ENCODE measurements at places on chromosomes 16 and 17.

- DNase-seq: no peak
Observed at GRCh38 chr16:1045993-1046911, 26.3 kb upstream of the SSTR5 start.

DNA sequence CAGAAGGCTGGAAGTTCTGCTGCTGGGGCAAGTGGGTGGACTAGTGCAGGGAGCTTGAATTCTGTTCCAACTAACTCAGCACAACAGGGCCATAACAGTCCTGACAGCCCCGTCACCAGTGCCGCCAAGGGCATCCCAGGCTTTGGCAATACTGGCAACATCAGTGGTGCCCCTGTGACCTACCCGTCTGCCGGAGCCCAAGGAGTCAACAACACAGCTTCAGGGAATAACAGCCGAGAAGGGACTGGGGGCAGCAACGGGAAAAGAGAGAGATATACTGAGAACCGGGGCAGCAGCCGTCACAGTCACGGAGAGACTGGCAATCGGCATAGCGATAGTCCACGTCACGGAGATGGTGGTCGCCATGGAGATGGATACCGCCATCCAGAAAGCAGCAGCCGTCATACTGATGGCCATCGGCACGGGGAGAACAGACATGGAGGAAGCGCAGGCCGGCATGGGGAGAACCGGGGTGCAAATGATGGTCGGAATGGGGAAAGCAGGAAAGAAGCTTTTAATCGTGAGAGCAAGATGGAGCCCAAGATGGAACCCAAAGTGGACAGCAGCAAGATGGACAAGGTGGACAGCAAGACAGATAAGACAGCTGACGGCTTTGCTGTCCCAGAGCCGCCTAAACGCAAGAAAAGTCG is 9.4 kb upstream of the PSMC5 start:
- DNase-seq: no peak

- peak; percentile 43 for DNase-seq
Observed at GRCh38 chr17:9402590-9403199, 172.9 kb downstream of the STX8 start.

- DNase-seq: no peak
Observed at GRCh38 chr16:77960766-77961165, 61.6 kb upstream of the CLEC3A start.

DNA sequence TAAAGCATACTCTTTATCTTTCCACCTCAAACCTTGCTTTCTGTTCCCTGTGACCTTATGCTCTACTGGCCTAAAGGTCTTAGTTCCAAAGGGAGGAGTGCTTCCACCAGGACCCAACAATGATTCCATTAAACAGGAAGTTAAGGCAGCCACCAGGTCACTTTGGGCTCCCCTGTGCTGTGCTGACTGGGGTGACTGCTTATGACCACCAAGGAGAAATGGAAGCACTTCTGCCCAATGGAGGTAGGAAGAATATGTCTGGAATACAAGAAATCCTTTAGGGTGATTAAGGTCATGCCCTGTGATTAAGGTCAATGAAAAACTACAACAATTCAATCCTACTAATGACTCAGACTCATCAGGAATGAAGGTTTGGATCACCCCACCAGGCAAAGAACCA is 233.8 kb upstream of the CDH11 start:
- no peak for DNase-seq

DNA sequence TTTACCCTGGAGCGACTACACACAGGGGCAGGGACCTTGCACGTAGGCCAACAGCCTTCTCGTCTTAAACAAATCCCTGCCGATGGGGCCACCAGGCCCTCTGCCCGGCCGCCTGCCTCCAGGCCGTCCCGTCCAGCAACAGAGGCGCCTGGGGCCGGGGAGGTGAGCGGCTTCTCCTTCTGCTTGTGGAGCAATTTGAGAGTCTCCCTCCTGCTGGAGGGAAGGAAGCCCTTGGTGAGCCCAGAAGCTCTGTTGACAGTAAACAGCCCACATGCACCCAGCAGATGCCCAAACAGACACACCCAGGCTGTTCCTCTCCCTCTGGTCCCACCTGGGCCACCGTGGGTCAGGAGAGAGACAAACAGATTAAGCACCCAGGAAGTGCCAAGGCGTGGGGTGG is 8.1 kb downstream of the SLC43A2 start:
- no peak for DNase-seq

DNA sequence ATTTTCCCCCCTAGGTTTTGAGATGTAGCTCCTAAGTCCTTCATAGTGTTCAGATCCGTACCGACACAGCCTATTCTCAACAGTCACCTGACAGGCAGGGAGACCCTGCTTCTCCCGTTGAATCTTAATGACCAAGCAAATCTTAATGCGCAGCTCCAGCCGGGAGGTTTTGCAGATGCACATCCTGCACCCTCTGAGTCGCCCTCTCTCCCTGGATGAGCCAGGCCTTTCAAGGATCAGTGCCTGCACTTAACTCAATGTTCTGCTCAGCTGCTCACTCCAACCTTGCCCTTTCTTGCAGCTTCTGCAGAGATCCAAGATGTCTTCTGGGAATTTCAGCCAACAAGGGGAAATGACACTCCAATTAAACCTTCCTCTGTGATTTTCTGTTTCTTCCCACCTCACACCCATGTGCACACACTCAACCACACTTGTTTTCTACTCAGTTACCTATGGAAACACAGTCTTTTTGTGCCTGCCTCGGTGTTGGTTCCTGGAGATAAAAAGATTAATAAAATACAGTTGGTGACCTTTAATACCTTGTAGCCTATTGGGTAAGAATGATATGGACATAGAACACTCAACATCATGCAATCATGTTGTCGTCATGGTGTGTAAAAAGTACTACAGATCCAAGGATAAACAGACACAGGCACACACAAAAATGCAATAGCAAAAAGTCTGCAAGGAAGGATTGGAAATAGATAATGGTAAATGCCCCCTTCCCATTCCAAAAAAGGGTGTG is 76.9 kb upstream of the DYNLRB2 start:
- no peak for DNase-seq

Measured in suppressor macrophage treated with lipopolysaccharide for 4 hours (primary cell).